Anterior cingulate cortex (tissue), 58 donors: ENCODE measurements at places on chromosomes 3 and 15.

GRCh38 chr3:120103276-120103675, 9.0 kb upstream of the GSK3B start:
- no peak for DNase-seq

DNA sequence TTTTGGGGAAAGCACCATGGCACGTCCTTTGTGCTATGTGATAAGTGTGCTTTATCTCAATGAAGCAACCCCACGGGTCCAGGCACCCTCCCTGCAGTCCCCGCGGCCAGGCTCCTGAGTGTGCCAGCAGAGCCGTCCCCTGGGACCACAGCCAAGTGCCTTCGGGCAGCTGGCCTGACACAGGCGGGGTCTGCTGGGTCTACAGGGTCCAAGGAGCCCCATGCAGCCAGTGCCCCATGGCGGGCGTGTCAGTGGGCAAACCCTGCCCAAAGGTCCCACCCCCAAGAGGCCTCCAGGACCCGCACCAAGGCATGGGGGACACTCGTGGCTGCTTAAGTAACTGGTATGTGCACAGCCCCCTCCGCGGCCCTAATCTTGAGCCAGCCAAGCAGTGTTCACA, 35.3 kb downstream of the KLHL25 start:
- no peak for DNase-seq

GRCh38 chr3:122635789-122636188, 44.9 kb upstream of the PARP14 start:
- no peak for DNase-seq

GRCh38 chr3:10081871-10082270, 26.2 kb downstream of the FANCD2OS start:
- no peak for DNase-seq

GRCh38 chr15:57253500-57253899, 122.8 kb upstream of the CGNL1 start:
- no peak for DNase-seq

DNA sequence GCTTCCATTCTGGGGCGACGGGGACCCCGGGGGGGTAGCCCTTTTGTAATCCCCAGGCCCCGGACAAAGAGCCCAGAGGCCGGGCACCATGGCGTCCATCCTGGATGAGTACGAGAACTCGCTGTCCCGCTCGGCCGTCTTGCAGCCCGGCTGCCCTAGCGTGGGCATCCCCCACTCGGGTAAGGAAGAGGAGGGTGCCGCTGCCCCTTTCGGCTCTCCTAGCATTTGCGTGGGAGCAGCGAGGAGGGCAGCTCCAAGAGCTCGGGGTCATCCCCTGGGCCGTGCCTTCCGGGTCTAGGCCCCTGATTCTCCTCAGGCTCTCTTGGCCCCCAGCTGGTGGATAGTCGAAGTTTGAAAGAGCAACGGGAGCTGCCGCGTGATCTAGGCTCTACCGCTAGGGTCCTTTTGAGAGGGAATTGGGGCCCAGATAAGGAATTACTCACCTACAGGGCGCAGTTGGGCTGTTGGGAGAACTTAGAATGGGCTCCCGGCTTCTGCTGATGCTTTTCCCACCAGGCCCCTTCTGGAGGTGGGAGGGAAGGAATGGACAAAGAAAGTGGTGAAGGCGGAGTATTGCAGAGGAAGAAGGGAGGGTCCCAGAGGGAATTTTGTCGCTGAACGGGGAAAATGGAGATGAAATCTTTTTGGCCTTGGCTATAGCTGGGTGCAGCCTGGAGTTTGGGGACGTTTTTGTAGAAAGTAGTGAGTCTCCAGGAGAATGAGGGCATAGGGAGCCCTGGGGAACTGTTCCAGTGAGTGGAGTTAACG, 615 bp downstream of the VPS18 start:
- DNase-seq, result peak; percentile 38

DNA sequence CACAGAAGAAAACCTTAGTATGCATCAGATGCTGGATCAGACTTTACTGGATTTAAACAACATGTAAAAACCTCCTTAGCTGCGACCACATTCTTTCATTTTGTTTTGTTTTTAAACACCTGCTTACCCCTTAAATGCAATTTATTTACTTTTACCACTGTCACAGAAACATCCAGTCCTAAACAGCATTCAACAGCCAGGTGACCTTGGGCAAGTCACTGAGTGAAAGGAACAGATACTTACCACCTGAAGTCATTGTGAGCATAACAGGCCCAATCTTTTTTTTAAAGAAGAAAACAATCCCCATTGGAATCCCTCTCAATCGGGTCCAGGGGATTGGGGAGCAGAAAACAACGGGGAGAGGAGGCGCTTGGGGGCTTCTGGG, 390 bp downstream of the STARD5 start:
- no peak for DNase-seq

- no peak for DNase-seq
Observed at GRCh38 chr3:177361081-177361938, 164.0 kb upstream of the TBL1XR1 start.

DNA sequence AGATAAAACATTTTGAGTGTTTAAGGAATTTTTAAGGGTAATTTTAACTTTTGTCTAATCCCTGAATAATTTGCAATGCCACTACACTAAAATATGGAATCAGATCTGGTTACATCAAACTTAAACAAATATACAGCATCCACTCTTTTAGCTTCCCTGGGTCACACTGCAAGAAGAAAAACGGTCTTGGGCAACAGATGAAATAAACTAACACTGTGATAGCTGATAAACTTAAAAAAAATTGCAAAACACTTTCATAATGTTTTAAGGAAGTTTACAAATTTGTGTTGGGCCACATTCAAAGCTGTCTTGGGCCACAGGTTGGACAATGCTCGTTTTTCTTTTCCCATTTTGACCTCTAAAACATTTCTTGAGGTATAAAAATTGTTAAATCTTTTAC, 34.3 kb downstream of the CCDC66 start:
- no peak for DNase-seq

GRCh38 chr3:156859578-156859977, 33.4 kb downstream of the LEKR1 start:
- no peak for DNase-seq

DNA sequence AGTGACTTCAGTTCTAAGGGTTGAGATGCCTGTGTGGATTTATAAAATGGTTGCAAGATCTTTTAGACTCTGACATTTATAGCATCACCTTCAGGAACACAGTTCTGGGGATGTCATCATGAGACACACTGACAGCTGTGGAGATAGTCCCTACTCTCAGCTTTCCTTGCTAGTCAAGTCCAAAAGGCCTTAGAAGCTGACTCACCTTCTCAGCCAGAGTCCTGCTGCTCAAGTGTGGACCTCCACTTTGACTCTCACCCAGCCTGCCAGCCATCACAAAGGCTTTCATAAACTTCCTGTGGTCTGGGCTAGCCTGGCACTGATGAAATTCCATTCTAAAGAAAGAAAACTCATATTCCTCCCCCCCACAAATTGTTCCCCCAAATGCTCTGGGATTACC, 44.8 kb downstream of the TMEM39A start:
- no peak for DNase-seq
